ENCODE measurements at places on chromosomes 3 and 15. TPM values are rescaled to one million over a fixed set of nuclear protein-coding genes. Genes with fewer than 3 reads are reported as not detected.

TRIM42 gene
- not detected for total RNA-seq

PTH1R gene
- 14.5 TPM for total RNA-seq

AADACL2 gene
- 0.21 TPM for total RNA-seq

FRMD4B gene
- total RNA-seq = 62.4 TPM

- no peaks in the 10 kb centered on the region for H3K36me3 ChIP-seq
- peaks cover 10% of the 10 kb centered on the region for H3K4me1 ChIP-seq
- H3K4me3 ChIP-seq = no peak overlapping the region
- no peak overlapping the region for H3K27ac ChIP-seq
- no peak for DNase-seq
Observed at GRCh38 chr15:60563539-60564404, 84.8 kb upstream of the ICE2 start.

All from lower lobe of right lung (tissue), 2 donors.